ENCODE measurements at places on chromosomes 1 and 21.

DNA sequence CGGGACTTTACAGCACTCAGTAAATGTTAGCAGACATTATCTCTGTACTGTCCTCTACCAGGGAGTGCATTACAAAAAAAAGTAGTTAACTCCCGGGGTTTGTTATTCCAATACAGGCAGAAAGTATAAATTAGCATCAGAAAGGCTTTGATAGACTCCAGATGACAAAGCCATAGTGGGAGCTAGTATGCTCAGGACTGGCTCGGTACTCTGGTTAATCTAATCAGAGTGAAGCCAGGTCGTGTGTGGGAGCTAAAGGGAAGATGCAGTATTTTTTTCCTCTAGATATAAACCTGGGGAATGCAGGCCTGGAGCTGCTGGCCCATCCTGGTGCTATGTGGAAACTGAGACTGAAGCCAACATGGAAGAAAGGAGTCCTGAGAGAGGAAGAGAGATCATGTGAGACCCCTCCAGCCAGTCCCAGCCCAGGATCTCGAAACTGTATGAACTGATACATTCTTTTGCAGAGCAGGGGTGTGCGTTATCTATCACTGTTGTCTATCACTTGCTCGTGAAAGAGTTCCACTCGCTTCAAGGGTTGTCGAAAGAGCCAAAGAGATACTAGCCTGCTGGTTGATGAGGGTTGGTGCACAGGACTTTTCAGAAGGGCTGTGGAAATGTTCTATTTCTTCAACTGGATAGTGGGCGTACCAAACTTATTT, 125.8 kb downstream of the PLPP3 start:
- no peak for DNase-seq

DNA sequence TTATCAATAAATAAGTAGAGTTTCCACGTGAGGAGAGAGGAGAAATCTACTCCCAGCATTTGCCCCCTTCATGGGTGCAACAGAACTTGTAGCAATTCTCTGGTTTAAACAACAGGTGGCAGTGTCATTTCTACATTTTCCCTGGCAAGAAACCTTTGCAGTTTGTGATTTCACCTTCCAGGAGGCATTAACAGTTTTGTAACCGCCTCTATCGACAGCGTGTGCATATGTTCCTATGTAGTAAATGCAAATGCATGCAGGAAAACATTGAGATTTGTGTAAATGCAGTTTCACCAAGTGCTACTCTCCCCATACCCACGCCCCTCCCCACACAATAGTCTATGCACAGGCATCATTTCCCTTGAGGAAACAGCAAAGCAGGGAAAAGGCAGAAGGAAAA, 494.7 kb downstream of the SMYD3 start:
- no peak for DNase-seq

DNA sequence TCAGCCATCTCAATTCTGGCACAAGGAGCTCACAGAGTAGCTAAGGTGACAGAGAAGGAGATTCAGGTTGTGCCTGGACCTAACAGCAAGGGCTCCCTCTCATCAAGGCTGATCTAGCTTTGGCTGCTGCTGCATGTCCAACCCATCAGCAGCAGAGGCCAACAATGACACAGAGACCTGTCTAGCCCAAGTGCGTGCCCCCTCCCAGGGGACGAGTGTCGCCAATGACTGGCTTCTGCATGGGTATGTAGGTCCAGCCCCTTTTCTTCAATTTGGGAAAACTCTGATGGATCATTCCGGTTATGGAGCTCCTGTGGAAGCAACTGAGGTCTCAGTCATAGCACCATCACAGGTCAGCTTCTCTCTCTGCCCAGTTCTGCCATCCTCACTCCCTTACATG, 83.3 kb downstream of the KCNJ15 start:
- DNase-seq: no peak

- no peak for DNase-seq
Measured at GRCh38 chr1:148318904-148319242, 164.2 kb downstream of the PPIAL4G start.

- DNase-seq: no peak
Measured at GRCh38 chr1:201666645-201667044, 127.7 kb downstream of the NAV1 start.

DNA sequence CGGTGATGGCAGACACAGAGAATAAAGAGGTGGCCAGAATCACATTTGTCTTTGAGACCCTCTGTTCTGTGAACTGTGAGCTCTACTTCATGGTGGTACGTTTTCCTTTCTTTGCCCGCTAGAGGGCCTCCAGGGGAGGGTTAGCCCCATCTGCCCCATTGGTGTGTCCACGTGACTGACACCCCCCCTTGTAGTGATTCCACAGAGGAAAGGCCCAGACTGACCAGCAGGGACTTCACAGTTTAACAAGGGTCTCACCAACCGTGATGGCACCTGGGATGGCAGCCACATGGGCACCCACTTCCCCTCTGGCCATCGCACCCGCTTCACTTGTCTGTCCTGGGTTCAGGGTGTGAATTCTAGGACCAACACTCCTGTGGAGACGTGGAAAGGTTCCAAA, 22.3 kb upstream of the SARS1 start:
- no peak for DNase-seq

- DNase-seq: no peak
Measured at GRCh38 chr1:110091381-110091780, 20.9 kb upstream of the UBL4B start.

- no peak for DNase-seq
Measured at GRCh38 chr1:53145942-53146708, 3.7 kb upstream of the SLC1A7 start.

GRCh38 chr1:1990222-1990621, 13.4 kb downstream of the CFAP74 start:
- DNase-seq: no peak

GRCh38 chr1:199590708-199591107, 436.8 kb upstream of the NR5A2 start:
- DNase-seq: no peak

- no peak for DNase-seq
Measured at GRCh38 chr1:9529190-9529589, 10.1 kb upstream of the SLC25A33 start.

DNA sequence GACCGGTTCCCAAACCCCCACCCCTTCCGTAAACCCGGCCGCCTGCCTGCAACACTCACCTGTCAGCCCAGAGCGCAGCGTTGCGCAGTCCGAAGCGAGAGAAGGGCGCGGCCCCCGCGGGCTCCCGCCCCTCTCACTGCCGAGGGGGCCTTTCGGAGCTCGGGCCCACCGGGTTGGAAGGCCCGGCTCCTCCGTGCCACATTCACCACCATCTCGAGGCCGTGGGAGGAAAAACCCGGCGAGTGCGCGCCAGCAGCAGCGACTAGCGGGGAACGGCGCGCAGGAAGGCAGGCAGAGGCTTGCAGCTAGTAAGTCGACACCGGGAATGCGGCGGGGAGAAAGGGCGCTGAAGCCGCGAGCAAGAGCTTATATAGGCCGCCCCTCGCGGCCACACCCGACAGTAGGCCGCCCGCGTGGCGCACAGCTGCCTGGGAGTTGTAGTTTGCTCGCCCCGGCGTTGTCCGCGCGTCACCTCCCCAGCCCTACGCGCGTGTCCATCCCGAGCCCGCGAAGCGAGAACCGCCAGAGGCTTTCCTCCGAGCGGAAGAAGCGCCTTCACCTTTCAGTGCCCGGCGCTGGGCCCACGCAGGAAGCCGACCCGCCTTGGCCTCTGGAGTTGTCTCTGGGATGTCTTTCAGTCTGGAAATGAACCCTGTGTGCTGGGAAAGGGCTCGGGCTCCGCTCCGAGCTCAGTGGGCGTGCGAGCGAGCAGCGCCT, 10.4 kb upstream of the RAB42 start:
- DNase-seq: peak; percentile 77

- DNase-seq: no peak
Measured at GRCh38 chr1:65688848-65689247, 103.8 kb upstream of the PDE4B start.

DNA sequence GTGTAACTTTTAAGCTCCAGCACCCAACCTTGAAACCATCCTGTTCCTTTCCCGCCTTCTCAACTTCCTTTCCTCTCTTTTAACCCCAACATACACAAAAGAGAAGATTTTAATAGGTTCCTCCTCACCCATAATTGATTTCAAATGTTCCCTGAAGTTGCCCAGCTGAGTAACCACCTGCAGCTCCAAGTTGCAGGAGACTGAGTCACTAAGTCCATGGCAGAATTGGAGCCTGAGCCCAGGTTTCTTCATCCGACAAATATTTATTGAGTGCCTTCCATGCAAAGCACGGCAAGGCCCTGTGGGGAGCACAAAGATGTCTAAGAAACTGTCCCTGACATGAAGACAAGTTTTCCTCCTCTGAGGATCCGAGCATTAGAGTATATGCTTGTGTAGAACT, 97.7 kb downstream of the PAPPA2 start:
- no peak for DNase-seq
